ENCODE measurements at places on chromosomes 5 and 9.
A peak's percentile ranks its signal among the peaks of the same experiment; 100 is the strongest.

DNA sequence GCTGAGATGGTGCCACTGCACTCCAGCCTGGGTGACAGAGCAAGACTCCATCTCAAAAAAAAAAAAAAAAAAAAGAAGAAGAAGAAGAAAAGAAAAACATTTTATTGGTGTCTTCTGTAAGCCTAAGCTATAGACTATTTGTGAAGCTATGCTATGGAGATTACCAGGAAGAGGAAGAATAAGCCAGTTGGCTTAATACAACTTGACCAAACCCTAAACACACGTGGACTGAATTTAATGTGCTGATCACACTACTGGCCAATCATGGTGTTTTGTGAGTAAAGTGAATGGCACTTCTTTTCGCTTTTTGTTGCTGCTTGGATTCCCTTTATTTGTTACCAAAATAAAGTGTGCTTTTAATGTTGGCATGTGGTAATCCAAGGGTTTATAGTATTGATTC, 49.9 kb downstream of the GGTA1 start:
- DNase-seq = no peak

- DNase-seq = no peak
Observed at GRCh38 chr5:21895766-21896350, 957.3 kb downstream of the CDH12 start.

DNA sequence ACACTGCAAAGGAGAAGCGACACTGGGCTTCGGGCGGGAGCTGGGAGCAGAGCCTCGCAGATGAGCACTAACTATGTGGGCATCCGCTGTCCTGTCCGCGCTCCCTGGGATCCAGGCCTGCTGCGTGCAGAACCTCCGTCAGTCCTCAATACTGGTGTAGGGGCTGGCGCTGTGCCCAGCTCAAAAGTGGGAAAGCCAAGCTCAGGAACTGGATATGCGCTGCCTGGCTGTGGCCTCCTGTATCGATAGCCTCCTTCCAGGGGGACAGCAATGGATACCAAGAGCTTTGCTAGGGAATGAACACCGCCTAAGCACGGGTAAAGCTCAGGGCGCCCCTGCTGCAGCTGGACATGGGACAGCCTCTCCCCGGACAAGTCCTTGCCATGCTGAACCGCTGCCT, 270.4 kb downstream of the NSG2 start:
- no peak for DNase-seq

DNA sequence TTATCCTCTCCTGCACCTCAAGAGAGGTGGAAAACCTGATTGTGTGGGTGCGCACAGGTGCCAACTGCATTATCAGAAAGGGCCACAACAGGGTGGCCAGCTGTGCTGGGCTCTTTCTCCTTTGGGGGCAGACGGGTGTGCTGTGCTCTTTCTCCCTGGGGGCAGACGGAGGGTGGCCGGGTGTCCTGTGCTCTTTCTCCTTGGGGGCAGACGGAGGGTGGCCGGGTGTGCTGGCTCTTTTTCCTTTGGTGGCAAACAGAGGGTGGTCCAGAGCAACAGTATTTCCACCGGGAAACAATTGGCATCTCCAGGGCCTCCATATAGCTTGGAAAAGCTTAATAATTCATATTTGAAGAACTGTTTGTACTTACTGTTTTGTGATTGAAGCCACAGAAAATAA, 6.8 kb downstream of the LMX1B start:
- no peak for DNase-seq

GRCh38 chr5:177396807-177397206, 3.7 kb downstream of the PFN3 start:
- no peak for DNase-seq

DNA sequence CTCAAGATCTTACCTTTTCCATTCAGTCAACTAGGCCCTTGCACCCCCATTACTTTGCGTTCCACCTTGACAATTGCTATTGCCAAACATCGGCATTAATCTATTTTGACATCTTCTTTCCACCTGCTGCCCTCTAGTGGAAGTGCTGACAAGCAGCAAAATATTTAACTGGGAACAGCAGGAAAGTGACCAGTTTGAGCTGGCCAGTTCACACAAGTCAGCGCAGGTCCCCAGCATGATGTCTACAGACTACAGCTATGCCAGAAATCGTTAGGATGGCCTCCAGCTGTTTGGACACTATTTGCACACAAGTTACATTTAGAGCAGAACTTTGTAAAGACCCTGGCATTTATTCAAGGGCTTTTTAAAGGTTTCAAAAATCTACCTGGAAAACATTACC, 160.1 kb downstream of the GHR start:
- DNase-seq = peak; percentile 61

DNA sequence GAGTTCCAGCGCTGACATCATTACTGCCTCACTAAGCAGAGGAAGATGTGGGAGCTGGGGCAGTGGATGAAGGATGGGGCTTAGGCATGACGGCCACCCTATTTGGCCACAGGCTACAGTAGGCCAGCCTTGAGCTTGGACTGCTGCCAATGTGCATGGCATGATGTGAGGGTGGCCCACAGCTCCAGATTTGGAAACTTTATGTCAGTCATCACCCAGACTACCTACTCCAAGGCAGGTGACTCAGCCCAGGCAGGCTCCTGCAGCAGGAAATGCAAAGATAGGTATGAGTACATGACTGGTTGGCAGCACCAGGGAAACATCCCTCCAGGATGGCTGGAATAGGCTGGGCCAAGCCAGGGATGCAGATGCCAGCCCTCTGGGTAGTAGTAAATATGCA, 303.6 kb downstream of the SPOCK1 start:
- no peak for DNase-seq

- no peak for DNase-seq
Observed at GRCh38 chr9:131214876-131215275, 61.4 kb downstream of the FAM78A start.

DNA sequence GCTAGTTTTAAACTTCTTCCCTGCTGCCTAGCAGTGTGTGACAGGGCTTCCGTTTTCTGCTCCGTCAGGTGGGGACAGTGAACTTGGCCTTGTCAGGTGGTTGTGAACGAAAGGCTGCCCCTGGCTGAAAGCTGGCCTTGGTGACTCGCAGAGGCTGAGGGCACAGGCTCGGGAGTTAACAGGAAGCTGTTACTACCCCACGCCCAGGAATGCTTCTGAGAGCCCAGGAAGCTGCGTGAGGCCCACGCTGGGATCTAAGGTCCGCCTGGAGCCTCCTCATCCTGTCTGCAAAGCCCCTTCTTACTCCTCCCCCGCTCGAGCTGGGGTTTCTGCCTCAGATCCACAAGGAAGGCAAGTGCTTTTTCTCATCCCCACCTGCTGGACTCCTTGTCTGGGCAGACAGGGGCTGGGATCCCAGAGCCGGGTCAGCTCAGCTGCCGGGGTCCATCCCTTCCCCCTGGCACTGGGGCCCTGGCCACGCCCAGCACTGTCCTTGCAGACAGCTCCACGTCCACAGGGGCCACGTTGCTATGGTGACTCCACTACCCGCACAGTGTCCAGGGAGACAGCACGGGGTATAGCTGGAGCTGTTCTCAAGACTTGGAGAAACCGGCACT, 124.7 kb upstream of the TBC1D2 start:
- DNase-seq = peak; percentile 16

- no peak for DNase-seq
Observed at GRCh38 chr9:121987314-121987713, 105.8 kb downstream of the TTLL11 start.

GRCh38 chr5:74250304-74251102, 390.0 kb downstream of the ENC1 start:
- no peak for DNase-seq

DNA sequence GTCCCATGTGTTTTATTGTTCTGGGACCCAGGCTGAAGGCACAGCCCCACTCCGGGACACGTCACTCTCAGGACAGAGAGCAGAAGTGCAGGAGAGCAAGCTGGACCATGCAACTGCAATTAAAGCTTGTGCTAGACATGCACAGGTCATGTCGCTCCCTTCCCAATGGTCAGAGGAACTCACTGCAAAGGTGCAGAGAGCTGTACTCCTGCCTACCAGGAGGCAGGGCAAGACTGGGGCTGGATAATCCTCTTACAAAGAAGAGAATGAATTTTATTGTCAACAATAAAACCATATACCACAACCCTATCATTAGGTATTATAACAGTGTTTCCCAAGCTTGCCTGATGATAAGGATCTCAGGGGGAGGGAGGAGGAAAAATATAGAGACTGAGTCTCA, 74.0 kb upstream of the NEK6 start:
- no peak for DNase-seq

DNA sequence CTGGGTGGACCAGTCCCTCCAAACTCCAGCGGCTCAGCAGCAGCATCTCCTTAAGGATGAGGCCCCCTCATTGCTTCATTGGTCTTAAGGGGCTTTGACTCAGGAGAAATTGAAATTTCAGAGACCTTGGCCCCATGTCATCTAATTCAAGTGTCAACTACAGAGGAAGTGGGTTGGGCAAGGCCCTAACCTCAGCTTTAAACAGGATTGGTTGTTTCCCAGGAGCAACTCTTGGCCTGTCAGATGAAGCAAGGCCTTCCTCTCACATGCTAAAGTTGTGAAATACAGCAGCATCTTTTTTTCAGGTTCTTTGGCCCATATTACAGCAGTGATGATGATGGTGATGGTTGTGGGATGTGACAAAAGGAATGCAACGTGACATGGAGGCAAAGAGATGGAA, 348.3 kb downstream of the ICE1 start:
- DNase-seq = no peak

DNA sequence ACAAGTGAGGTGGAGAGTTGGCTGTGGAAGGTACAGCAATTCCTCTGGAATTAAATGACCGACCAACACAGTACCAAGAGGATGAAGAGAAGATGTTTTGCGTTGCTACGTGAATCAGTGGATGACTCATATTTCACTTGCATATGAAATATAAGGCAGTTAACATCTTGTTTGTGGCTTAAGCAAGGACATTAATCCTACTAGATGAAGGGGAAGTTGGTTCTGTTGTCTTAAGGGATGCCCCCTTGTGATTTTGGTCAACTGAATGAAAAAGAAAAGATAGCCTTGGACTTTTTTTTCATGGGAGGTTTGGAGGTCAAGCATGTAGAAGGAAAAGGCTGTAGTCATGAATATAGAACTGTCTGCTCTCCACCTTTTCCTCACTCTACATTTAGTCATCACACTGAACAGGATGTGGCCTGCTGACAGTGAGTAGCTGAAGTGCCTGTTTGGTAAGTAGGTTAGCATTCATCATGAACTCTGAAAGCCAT, 33.9 kb downstream of the VLDLR start:
- peak; percentile 73 for DNase-seq

GRCh38 chr5:81195335-81195929, 37.7 kb upstream of the CKMT2 start:
- DNase-seq = no peak

DNA sequence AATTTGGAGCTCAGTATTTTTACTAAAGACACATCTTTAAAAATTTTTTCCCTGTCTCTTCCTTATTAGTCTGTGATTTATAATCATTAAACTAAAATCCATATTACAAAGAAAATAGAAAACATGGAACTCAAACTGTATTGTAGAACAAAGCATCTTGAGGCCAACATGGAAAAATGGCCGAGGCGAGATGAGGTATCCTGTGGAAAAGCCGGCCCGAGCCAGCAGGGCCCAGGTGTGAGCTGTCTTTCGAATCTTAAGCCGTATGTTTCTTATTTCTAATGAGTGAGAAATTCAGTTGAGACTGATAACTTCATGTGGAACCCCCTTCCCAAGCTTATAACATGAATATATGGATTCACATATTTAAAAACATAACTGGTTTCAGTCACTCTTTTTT, 170.4 kb upstream of the OTULINL start:
- no peak for DNase-seq

- no peak for DNase-seq
Observed at GRCh38 chr5:57307516-57307915, 133.7 kb downstream of the GPBP1 start.

- no peak for DNase-seq
Observed at GRCh38 chr9:115209601-115210306, 91.8 kb upstream of the TNC start.

GRCh38 chr5:9160747-9161146, 385.1 kb downstream of the SEMA5A start:
- no peak for DNase-seq

GRCh38 chr9:95722141-95722540, 153.3 kb upstream of the ERCC6L2 start:
- DNase-seq = no peak

- DNase-seq = no peak
Observed at GRCh38 chr9:4424891-4425290, 65.4 kb upstream of the SLC1A1 start.

DNA sequence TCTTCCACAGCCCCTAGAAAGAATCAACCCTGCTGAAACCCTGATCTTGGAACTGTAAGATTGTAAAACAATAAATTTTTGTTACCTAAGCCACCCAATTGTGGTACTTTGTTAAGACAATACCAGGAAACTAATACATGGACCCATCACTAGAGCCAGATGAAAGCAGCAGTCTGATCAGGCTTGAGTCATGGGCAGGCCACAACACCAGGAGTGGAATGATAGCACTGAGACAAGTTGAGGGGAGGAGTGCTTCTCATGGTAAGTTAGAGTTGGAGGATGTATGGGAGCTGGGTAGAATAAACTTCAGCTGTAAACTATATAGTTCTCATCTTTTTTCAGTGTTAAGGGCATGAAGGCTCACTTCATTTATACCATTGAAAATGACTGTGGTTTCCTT, 164.4 kb upstream of the OR13F1 start:
- DNase-seq = no peak

DNA sequence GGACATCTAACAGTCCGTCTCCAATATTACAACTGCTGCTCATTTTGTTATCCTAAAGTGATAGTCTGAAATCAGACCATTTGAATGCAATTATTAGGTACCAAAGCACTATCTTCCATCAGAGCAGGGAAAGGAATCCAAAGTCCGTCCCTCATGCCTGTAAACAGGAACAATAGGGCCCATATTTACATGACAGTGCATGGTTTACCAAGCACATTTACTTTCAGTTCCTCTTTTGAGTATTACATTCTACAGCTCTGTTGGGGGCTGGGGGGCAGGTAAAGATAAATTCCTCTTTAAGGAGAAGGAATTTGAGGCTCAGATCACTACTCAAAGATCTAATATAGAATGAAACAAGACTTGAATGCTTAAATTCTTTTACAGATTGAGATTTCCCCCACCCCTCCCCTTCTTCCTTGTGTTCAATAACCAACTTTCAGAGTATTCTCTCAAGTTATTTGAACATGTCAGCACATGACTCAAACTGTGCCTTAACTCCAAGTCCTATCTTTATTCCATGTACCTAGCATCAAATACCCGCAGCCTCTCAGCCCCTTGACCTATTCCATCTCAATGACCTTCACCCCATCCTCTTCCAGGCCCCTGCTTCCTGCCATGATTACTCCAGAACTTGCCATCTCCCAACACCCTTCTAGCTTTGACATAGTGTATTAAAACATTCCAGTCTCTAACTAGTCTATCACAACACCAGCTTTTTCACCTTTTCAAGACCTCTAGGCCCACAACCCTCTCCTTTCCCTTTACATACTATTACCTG, 71.0 kb downstream of the BRINP1 start:
- DNase-seq = no peak

- DNase-seq = no peak
Observed at GRCh38 chr5:75053054-75053303, 621 bp upstream of the GCNT4 start.

GRCh38 chr5:157267761-157268480, 2.0 kb downstream of the CYFIP2 start:
- no peak for DNase-seq
